ENCODE measurements at places on chromosomes 7 and 10.

DNA sequence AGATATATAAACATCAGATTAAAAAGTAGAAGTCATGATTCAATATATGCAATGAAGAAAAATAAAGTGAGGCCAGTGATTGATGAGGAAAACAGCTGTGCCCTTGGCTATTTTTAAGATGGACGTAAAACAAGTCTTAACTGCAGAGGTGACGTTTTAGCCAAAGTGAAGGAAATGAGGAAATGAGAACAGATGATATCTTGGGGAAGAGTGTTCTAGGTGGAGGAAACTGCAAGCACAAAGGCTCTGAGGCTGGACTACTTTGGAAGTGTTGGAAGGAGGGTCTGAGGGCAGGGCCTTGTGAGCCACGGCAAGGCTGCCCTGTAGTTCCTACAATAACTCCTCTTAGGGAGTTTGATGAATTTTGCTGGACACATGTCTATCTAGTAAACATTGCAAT, 140.5 kb upstream of the AKR1E2 start:
- no peak for DNase-seq

DNA sequence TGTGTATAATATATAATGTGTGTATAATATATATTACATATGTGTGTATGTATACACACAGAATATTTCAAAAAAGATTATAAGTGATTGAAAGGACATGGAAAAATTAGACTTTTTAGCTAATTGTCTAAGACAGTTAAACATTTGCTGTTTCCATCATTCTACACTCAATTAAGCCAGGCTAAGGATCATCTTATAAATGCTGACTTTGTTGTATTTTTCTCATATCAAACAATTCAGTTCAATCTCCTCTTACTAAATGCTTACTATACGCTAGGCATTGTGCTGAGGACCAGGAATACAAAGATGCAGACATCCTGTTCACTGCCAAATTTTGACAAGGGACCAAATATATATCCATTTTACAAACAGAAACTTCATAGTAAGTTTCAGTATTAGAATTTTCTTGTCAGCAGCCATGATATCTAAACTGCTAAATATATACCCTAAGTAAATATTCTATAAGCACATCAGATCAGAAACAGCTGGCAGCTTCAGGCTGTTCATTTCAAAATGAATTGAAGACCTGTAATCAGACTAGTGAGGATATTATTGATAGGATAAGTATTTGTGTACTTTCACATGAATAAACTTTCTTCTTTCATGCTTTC, 10.3 kb upstream of the LRRN3 start:
- no peak for DNase-seq

DNA sequence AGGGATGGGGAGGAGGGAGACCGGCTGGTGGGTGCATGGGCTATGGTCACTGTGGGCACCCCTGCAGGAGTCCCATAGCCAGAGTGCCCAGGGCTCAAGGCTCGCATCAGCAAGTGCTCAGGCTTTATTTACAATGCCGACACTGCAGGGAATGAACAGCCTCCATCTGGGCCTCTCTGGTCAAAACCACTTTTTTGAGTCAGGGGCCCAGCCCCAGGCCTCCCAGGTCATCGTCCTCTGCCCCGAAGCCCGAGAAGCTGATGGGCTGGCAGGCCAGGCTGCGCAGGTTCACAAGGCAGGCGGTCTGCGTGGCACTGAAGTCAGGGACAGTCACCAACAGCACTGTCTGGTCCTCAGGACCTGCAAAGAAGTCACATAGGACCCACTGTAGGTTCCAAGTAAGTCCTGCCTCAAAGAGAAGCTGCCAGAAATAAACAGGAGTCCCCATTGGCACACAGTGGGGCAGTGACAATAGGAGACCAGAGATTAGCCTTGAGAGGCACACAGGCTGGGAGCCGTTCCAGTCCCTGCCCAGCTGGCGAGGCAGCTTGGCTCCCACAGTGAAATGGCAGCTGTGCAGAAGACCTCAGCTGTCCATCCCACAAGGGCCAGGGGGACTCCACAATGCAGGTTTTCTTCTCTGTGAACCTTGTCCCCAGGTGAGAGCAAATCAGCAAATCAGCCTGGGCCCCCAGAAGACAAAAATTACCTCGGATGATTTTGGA, 8.6 kb downstream of the POLD2 start:
- DNase-seq: no peak

DNA sequence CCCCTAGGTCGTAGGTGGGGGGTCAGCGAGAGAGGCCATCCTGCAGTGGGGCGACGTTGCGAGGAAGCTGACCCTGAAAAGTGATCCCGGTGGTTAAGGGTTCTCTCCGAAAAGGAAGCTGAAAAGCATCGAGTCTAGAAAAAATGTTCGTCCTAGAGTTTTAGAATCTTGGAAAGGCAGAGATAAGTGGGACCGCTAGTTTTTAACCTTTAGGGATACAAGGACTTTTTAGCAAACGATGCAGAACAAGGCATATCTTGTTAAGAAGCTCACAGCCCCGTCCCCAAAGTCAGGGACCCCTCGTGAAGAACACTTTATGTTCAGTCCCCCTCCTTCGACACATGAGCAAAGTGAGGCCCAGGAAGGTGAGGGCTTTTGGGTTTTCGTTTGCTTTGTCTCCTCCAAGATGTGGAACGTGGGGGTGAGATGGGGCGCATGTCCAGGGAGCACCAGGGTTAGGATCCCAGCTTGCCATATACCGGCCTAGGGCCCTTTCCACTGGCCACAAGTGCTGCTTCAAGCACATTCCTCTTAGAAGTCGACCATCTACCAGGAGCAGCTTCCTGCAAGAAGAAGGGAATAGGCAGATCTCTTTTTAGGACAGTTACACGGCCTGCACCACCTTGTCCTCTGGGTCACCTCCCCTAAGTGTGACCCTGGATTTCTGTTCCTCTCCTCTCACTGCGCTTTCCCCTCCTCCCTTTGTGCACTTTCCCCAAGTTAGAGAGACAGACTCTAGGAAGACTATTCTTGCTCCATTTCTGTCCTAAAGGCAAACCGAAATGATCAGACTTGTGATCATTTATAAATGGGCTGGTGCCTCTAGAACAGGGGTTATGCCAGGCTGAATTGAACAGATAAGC, 969 bp downstream of the SLC35G1 start:
- no peak for DNase-seq

DNA sequence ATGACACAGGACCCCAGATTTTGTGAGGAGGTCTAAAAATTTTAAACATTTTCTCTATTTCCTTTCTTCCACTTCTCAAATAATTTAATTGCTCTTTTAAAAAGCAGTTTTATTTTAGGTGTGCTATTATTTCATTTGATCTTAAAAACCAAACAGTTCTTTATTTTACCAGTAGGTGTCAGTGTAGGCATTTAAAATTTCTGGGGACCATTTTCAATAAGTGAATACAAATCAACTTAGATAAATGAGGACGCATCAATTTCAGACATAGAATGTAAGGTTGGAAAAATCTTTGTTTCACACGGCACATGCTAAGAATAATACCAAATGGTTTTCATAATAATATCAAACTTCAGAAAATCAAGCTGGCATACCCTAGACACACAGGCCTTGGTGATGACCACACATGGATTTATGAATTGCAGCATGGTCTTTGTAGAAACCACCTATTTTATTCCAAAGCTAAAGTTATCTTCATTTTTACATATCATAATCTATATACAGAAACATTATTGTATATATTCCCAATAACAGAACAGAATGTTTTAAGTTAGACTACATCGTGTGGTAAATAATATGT, 127.6 kb upstream of the SLC26A5 start:
- peak; percentile 30 for DNase-seq

GRCh38 chr7:106216923-106217542, 67.8 kb downstream of the NAMPT start:
- DNase-seq: no peak

DNA sequence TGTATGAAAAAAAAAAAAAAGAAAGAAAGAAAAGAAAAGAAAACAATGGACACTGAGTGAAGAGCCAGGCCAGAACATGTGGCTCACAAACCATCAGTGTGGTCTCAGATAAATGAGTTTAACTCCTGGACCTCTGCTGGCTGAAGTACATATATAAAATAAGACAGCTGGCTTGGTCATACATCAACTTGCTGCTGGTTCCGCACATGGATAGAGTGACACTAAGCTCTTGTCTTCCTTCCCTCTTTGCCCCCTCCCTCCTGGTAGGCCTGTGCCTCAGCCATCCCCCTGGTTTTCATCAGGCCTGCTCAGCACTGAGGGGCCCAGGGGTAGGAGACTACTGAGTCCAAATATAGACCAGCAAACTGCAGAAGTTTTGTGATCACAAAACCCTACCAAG, 58.1 kb upstream of the DGKI start:
- no peak for DNase-seq

DNA sequence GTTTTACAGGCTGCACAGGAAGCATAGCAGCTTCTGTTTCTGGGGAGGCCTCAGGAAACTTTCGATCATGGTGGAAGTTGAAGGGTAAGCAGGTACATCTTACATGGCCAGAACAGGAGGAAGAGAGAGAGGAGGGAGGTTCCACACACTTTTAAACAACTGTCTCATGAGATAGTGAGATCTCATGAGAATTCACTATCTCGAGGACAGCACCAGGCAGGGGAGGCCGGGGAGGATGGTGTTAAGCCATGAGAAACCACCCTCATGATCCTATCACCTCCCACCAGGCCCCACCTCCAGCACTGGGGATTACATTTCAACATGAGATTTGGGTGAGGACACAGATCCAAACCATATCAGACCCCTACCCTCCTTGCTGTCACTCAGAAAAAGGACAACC, 23.7 kb downstream of the ZNF503 start:
- DNase-seq: no peak

- DNase-seq: no peak
Observed at GRCh38 chr7:151837285-151838042, 39.5 kb downstream of the PRKAG2 start.

- DNase-seq: no peak
Observed at GRCh38 chr7:30804078-30804661, 33.0 kb downstream of the MINDY4 start.

DNA sequence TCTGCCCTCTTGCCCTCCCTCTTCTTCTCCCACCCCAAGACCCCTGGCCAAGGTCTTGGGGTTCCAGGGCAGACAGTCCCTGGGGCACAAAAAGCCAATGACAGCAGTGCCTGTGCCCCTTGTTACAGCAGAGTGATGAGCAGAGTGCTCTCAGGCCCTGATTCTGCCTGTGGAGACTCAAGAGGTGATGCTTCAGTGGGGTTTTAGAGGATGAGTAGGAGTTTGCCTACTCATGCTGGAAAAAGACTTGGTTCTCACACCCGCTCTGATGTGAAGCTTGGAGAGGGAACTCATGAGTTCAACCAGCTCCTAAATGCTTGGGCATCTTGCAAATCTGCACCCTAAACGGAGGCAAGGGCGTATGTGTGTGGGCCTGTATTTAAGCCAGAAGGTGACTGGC, 58.2 kb downstream of the CAMK2B start:
- no peak for DNase-seq

DNA sequence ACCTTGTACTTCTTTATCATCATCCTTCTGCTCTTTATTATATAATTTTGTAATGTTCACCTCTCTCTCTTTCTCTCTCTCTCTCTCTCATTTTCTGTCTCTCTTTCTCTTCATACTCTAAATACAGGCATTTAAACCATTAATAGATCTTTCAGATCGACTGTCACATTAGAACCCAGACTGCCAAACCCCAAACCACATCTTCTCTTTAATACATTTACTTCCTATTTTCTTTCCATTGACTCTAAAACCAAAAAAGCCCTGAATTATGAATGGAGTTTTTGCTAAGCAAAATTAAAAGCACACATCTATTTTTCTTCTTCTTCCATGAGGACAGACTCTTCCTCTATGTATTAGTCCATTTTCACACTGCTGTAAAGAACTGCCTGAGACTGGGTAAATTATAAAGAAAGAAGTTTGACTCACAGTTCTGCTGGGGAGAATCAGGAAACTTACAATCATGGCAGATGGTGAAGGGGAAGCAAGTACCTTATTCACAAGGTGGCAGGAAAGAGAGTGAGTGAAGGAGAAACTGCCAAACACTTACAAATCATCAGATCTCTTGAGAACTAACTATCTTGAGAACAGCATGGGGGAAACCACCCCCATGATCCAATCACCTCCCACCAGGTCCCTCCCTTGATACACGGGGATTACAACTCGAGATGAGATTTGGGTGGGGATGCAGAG, 272.7 kb upstream of the MGMT start:
- DNase-seq: no peak

DNA sequence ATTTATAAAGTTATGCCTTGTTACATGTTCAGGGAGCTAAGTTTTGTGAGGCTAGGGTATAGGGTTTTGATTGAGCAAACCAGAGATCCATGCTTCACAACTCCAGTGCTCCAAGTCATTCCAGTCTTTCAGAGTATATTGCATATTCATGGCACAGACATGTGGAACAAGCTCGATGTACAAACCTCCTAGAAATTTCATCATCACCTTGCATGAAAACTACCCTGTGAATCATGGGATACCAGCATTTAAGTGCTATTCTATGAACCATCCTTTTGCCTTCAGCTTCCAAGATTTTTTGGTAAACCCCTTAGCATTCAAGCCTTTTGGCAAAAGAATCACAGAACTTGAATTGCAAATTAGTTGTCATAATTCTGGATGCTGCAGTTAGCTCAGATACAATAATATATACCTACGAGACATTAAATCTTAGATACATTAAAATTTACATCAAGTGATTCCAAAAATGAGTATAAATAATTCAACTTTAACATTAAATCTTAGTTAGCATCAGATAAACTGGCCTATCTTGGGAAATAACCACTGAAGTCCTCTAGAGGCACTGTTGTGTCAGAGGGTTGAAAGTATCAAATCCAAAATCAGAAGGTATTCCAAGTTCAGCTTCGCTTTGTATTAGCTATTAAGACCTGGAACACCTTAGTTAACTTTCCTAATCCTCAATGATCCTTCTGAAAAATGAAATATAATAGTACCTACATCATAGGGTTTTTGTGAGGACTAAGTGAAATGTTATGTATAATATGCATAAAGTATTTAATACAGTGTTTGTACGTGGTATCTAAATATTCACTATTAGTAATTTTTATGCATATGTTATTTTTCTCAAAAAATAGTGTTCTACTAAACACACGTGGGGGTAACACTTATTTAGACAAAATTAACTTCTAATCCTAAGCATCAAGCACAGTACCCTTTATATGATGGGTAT, 55.5 kb upstream of the CABCOCO1 start:
- DNase-seq: no peak

DNA sequence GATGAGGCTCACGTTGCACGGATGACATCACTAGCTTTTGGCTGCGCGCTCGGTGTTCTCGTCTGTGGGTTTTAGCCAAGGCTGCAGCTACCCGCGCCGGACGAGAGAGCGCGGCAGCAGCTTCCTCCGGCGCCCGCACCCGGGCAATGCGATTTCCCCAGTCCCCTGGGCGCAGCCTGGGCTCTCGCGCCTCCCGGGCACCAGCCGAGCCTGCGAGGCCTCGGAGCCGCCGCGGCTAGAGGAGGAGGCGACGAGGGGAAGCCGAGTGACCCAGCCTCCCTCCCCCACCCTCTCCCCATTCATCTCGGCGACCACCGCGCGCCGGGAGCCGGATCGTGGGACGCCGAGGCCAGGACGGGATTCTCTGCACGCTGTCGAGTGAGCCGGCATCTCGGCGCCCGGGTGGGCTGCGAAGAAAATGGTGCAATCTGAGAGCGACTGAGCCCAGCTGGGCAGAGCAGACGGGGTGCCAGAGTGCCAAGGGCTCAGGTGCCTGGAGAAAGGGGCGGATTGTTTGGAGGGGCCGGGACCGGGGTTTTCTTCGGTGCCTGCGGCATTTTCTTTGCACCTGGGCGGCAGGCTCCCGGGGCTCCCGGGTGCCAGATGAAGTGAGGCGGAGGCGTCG, 1.2 kb upstream of the TMEM178B start:
- DNase-seq: no peak

GRCh38 chr10:119859420-119860258, 13.0 kb downstream of the MCMBP start:
- no peak for DNase-seq

- DNase-seq: no peak
Observed at GRCh38 chr10:8272794-8273425, 218.4 kb downstream of the GATA3 start.
